ENCODE measurements at places on chromosomes 16 and 17.
A peak's percentile ranks its signal among the peaks of the same experiment; 100 is the strongest.

DNA sequence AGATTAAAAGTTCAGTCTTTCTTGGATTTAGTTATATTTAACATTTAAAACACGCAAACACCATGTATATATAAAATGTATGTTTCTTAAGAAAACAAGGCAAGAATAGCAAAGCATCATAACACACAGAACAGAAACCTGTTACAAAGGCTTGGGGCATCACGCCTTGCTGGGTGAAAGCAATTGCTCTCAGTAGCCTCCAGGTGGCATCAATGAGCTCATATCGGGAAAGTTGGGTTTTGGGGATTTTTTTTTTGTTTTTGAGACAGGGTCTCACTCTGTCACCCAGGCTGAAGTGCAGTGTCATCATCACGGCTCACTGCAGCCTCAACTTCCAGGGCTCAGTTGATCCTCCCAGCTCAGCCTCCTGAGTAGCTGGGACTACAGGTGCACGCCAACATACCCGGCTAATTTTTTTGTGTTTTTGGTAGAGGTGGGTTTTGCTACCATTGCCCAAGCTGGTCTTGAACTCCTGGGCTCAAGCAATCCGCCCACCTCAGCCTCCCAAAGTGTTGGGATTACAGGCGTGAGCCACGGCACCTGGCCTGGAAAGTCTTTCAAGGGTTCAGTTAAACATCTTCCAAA lies 56.9 kb downstream of the CYB5D2 start:
- DNase-seq: peak; percentile 43

DNA sequence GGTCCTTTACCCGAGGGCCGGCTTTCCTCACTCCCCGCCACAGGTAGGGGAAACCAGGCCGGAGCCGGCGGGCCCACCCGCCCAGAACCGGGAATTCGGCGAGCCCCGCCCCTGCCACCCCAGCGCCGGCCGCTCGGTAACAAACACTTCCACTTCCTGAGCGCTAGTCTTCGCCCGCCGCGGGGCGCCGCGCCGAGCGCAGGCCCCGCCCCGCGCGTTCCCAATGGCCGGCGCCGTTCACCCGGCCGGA lies 224 bp upstream of the NHERF1 start:
- DNase-seq: no peak

- no peak for DNase-seq
Measured at GRCh38 chr17:30219315-30219714, 16.2 kb downstream of the SLC6A4 start.

DNA sequence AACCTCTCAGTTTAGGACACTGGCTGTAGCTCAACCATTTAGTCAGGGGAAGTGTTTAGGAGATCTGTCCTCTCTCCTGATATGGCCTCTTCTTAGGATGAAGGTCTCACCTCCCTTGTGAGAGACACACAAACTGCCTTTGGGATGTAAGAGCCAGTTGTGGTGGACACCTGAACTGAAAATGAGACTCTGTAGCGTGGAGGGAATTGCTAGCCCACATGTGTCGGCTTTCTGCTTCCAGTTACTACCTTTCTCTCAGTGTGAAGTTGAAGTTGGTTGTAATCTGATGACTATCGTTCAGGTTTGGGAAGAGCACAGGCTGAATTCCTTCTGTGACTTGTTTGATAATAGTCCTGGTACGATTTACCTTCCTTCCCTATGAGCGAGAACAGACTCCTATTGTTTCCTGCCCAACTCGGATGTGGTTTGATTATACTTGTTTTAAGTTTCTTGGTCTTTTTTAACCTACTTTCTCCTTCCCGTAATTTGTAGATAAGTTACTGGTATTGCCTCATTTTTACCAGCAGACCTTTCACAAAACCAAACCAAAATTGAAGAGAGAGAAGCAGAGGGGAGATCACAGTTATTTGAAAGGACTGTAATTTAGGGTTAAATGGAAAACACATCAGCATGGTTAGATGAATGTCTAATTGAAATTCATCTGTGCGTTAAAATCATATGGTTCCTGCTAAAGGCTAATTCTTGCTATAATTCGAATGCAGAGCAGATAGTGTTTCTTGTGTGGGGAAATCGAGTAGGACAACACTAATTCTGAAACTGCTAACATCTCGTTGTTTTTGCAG lies 43.2 kb downstream of the CLEC16A start:
- DNase-seq: no peak

- no peak for DNase-seq
Measured at GRCh38 chr17:18040261-18040858, 1.2 kb downstream of the GID4 start.

- DNase-seq: no peak
Measured at GRCh38 chr16:28064706-28065249, 1.3 kb upstream of the GSG1L start.

DNA sequence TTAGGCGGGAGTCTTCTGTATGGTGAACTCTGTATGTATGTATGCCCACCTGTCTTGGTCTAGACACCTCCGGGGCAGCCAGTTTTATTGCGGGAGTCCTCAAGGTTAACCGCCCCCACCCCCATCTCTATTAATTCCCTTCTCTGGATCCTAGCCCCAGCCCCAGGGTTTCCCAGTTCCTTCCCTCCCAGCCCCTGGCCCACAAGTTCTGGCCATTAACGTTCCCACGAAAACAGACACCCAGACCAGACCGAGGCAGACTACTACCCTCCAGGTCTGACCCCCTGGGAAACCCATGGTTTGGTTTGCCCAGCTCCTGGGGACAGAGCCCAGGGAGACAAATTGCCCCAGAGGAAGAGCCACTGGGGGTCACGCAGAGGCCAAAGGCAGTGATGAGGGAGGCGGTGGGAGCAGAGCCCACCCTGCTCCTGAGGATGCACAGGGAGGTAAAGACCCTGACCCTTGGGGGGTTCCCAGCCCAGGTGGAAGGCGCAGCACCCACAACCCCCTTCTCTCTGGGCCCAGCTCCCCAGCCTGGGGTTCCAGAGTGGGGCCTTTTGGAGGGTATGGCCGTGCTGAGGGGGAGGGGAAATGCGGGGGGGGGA lies 8.5 kb downstream of the TBKBP1 start:
- no peak for DNase-seq

- DNase-seq: no peak
Measured at GRCh38 chr16:8957509-8958157, 6.1 kb downstream of the USP7 start.

- no peak for DNase-seq
Measured at GRCh38 chr16:89041571-89042481, 51.8 kb upstream of the ACSF3 start.

GRCh38 chr17:33290253-33290652 lies 2.8 kb downstream of the ASIC2 start:
- no peak for DNase-seq

DNA sequence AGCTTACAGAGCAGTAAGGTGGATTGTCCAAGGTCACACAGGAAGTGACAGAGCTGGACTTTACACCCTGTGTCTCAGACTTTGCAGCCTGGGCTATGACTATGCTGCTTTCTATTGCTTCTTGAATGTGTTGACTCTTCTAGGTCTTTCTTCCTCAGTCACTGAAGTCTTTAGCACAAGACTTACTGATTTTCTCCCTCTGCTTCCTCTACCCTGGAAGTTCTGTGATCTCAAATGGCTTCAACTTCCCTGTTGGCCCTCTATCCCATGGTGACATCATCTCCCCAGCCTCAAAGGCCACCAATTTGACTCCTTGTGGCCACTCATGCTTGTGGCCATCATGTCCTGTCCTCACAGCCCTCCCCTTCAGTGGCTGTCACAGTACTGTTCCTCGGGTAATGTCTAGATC lies 181.3 kb downstream of the HS3ST3A1 start:
- DNase-seq: no peak

DNA sequence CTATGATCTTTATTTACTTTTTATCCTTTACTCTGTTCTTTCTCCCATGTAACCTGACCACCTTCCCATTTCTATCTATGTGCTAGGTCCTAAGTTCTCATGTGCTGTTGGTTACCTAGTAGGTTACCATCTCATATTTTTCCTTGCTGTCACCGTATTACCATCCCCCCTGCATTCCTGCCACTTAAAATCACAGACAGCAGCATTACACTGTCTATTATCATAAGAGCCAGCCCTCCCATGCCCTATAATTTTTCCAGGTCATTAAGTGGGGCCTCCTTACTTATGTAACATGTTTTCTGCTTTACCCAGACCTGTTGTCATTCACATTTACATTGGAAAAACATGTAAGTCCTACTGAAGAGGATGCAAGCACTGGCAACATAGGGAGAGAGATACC lies 202.9 kb downstream of the HS3ST3A1 start:
- no peak for DNase-seq

GRCh38 chr16:12356632-12357340 lies 380.3 kb downstream of the SNX29 start:
- no peak for DNase-seq

DNA sequence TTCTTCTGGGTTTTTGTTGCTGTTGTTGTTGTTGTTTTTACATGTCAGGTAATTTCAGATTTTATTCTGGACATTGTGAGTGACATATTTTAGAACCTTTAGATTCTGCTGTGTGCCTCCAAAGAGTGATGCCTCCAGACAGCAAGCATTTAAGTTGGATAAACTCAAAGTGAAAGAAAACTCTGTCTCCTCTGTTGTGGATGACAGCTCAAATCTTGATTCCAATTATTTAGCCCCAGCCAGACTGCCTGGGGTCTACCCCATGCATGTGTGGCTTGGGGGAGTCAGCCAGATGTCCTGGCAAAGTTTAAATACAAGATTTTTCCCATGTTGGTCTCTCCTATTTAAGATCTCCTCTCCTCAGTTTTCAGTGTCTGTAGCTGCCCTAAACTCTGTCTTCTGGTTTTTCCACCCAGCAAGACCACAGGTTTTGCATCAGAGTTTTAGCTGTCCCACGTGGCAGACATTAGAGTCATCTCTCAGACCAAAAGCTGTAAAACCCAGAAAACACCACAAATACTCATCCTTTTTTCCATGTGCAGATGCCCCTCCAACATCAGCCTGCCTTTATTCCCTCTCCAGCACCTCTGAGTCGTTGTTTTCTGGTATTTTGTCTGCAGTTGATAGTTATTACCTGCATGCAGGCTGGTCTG lies 19.4 kb upstream of the ZNF469 start:
- DNase-seq: no peak

- peak; percentile 87 for DNase-seq
Measured at GRCh38 chr17:50051082-50051576, 4.8 kb upstream of the ITGA3 start.

DNA sequence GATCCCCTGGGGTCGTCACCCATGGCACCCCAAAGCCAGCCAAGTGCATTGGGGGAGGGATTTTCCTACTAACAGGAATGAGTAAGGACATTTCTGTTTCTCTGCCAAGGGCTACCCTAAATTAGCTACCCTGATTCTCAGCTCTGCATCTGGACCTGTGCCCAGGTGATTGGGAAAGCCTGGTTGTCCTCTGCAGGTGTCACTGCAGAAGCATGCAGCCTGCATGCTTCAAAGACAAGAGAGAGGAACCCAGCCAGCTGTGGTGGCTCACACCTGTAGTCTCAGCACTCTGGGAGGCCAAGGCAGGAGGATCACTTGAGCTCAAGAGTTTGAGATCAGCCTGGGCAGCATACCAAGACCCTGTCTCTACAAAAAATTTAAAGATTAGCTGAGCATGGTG lies 19.6 kb downstream of the BEAN1 start:
- DNase-seq: no peak

DNA sequence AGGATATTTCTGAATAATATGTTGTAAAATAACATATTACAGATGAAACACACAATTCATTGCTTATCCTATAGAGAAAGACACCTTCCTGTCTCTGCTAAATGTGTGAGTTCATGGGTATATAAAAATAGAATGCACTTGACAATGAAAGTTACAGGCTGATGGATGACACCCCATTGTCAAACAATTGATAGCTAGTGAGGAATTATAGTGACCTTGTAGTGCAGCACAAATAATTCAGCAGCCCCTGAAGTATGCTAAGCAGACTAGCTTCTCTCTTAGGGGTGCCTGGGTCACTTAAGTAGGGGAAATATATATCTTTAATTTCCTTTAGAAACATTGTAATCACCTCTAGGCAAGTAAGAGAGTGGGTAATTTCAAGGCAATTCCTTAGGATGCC lies 826.2 kb downstream of the CDH8 start:
- no peak for DNase-seq

DNA sequence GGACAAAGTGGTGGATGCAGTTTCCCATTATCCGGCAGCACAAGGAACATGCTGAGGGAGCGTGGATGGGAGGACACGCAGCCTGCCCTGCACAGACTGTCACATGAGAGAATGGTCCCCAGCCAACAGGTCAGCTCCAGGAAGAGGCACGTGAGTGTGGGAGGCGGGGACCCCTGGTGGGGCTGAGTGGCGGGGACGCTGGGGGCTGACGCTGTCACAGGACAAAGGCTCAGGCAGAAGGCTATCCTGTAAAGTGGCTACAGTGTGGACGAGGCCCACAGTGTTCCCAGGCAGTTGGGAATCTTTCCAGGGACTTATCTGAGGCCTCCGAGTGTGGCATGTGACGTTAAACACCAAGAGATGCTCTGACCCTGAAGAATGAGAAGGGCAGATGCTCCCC lies 30.4 kb downstream of the MBTPS1 start:
- DNase-seq: no peak

DNA sequence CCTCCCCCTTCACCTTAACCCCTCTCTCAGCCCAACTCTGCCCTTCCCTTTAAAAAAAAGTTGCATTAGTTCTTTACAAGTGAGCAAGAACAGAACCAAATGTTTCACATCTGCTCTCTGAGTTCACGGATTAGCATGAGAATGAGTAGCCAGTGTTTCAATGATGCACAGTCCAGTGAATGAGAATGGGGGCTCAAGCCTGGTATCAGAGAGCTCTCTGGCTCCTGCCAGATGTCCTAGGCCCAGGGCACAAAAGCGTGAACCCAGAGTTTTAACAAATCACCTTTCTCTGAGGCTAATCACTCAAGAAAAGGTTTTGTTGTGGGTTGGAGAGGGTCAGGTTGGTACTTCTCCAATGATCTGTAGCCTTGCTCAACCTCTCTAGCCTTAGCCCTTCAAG lies 41.5 kb upstream of the HS3ST3A1 start:
- DNase-seq: no peak

DNA sequence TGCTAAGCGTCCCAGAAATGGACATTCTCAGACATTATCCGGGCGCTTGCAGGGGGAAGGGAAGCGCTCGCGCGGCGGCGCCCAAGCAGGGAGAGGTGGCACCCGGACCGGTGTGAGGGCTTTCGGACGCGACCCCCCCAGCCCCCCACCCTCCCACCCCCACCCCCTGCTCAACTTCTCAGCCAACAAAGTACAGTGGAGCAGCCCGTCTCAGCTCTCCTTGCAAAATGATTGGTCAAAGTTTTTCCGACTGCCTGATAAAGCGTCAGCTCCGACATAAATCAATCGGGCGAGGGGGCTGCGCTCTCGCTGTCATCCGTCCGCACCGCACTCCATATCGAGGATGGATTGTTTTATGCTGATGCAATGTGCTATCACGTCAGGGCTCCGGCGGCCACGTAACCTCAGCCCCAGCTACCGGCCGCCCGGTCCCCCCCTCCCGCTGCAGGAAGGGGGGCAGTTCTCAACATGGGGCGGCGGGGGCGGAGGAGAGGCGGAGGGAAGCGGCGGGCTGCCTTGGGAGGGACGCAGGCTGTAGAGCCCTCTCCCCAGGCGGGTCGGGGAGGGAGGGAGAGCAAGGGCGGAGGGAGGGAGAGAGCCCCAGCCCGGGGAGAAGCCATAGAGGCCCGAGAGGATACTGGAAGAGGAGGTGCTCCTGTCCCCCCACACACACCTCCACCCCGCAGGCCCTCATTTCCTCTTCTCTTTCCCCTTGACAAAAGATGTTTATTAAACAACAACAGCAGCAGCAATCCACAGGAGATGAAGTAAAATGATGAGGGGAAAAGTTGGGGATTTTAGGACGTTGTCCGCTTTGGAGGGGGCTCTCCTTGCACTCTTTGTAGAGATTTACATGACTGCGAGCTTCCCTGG lies at the start of gene HOXB9:
HOXB9 (minus strand) TSS at position 114 of the 873 bp plus-strand sequence; CDS start at position 25, 89 bp downstream.
- DNase-seq: peak; percentile 96

- DNase-seq: no peak
Measured at GRCh38 chr16:48864055-48864454, 254.1 kb upstream of the N4BP1 start.

- peak; percentile 2 for DNase-seq
Measured at GRCh38 chr17:55237268-55237667, 27.5 kb upstream of the HLF start.

Measured in astrocyte of the spinal cord (primary cell).